Daoy (cell line): ENCODE measurements at places on chromosomes 1 and 21.

GRCh38 chr21:32858628-32859027, 87.1 kb upstream of the PAXBP1 start:
- DNase-seq, result no peak

GRCh38 chr1:45187725-45188124, 18.7 kb downstream of the ZSWIM5 start:
- no peak for DNase-seq

GRCh38 chr1:204498981-204499380, 4.4 kb upstream of the PIK3C2B start:
- no peak for DNase-seq

- no peak for DNase-seq
Measured at GRCh38 chr1:16459352-16459925, 18.9 kb downstream of the NECAP2 start.

DNA sequence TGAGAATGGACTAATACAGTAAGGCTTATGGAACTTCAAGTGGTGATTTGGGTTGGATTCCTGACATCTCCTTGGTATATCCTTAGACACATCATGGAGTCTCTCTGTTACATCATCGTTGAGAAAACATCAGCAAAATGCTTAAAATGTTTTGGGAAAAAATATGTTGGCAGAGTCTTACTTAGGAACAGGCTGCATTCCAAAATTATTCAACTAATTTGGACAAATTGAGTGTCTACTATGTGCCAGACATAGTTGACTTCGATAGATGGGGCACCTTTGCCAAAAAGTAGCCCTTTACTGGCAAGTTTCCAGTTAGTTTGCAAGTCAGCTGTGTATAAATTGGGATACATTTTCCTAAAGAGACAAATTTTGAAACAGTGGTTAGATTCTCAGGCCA, 253.4 kb upstream of the ST6GALNAC5 start:
- DNase-seq, result no peak

DNA sequence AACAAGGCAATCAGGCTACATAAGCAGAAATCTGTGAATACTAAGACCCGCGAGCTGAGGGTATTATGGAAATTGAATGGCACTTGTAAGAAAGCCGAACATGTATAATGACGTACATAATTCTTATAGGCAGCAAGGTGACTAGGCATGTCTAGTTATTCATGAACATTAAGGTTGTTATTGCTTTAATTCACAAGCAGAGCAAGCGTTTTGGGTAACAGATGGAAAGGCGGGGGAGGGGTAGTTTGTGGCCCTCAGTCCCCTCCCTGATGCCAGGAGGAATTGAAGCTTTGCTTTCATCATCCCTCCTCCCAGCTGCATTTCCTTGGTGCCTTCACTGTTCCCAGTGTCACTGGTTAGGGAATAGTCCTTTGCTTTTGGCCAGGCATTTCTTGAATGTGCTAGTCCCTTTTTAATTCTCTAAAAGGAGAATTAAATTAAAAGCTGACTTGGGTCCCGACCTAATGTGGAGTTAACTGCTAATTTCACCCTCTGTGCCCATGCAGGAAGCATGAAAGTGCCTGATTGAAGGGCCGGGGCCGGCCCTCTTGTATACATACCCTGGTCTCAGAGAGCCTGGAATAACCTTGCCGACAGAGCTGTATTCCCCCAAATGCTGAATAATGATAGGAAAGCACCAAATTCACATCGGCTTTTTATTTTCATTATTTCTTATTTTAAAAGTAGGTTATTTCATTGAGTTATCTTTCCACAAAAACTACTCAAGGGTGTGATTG, 42.5 kb downstream of the RYR2 start:
- no peak for DNase-seq

- no peak for DNase-seq
Measured at GRCh38 chr1:110123224-110123623, 11.0 kb downstream of the UBL4B start.
